ENCODE measurements at places on chromosomes 12 and 14. TPM values are rescaled to one million over a fixed set of nuclear protein-coding genes. Genes with fewer than 3 reads are reported as not detected.
A peak's percentile ranks its signal among the peaks of the same experiment; 100 is the strongest.

TPH2 gene
- total RNA-seq = not detected

HSPA2 gene
- total RNA-seq = 5.4 TPM

SRRM4 gene
- total RNA-seq = not detected

MEG3 gene
- not detected for total RNA-seq

CELA1 gene
- total RNA-seq = not detected

C12orf54 gene
- not detected for total RNA-seq

CD69 gene
- 26.7 TPM for total RNA-seq

PLEKHD1 gene
- 0.24 TPM for total RNA-seq

CEBPE gene
- 0.17 TPM for total RNA-seq

LMO3 gene
- total RNA-seq = not detected

TROAP gene
- total RNA-seq = 3.1 TPM

DCN gene
- total RNA-seq = not detected

MYF6 gene
- total RNA-seq = not detected

DEPDC4 gene
- 0.81 TPM for total RNA-seq

ADAMTS20 gene
- not detected for total RNA-seq

- peak; percentile 10 for DNase-seq
Observed at GRCh38 chr12:48000878-48001504, 3.3 kb downstream of the COL2A1 start.

GRCh38 chr12:106918746-106919145 is 37.0 kb upstream of the TMEM263 start:
- no peak for DNase-seq

- DNase-seq = no peak
Observed at GRCh38 chr12:14878488-14878887, 7.2 kb downstream of the MGP start.

DNA sequence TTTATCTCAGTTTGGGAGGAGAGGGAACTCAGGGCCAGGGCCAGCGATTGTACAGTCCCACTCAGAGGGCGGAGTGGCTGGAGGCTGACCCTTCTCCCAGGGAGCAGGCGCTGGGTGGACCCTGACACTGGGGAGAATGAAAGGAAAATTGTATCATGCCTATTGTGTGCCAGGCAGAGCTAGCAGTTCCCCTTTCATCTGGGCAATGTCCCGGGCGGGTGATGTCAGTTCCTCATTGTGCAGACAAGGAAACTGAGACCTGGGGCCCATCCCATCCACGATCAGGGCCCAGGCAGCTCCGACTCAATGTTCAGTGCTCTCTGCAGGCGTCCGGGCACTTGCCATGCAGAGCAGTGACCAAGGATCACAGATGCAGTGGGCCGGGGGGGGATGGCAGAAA is 101.9 kb upstream of the RTL1 start:
- DNase-seq = no peak

DNA sequence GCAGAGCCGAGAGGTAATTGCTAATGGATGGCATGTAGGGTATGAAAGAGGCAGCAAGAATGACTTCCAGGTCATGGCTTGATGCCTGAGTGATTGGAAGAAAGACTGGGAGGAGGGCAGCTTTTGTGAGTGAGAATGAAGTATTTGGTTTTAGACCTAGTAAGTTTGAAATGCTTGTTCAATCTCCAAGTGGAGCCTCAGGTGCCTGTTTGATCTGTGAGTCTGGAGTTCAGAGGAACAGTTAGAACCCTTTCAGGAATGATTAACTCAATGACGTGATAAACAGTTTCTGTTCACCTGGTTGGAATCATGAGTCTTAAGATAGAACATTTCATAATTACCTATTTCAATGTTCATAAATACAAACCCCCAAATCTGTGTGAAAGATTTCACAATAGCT is 10.4 kb downstream of the KCNJ8 start:
- DNase-seq = no peak

DNA sequence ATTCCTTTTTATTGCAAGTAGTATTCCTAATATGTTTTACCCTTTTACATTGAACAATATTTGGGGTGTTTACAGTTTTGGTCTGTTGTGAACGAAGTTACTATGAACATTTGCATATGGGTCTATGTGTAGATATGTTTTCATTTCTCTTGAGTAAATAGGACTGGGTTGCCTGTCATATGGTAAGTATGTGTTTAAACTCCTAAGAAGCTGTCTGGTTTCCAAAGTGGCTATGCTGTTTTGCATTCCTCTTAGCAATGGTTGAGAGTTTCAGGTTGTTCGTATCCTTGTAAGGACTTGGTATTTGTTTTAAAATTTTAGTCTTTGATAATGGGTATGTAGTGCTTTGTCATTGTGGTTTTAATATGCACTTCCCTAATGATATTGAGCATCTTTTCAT is 6.3 kb downstream of the METAP2 start:
- DNase-seq = no peak

DNA sequence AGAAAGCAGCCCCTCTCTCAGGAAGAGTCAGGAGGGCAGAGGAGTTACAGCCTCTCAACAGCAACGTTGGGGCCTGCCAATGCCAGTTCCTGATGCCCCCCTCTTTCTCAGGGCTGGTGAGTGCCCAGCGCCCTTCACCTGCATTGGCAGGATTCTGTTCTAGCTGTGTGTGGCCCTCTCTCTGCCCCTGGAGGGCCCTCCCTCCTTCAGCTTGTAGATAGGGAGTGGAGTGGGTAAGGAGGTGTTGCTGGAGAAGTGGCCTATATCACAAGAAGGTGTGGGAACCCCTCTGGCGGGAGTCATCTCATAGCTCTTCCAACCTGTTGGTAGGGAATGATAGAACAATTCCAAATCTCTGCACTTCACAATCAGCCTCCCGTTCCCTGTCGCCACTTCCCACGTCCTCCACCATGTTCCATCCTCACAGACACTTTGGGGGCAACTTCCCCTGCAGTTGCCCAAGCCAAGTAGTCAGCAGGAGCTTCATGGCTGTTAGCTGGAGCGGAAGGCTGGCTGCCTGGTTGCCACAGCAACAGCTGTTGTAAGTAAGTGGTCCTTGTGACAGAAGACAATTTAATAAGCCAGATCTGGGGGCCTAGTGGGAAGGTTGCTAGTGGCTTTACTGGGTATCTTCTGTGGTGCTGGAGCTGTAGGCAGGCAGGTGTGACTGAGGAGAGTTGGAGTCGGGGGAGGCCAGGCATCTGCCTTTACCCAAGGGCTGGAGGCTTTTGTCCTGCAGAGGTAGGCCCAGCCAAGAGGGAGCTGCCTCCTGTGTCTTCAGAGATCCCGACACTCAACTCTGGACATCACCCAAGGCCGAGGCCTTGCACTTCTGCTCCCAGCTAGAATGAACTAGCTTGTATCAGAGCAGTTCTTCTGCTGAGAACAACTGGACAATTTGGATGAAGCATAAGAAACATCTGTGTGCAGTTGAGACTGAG is 38.4 kb downstream of the GALNT16 start:
- DNase-seq = no peak

DNA sequence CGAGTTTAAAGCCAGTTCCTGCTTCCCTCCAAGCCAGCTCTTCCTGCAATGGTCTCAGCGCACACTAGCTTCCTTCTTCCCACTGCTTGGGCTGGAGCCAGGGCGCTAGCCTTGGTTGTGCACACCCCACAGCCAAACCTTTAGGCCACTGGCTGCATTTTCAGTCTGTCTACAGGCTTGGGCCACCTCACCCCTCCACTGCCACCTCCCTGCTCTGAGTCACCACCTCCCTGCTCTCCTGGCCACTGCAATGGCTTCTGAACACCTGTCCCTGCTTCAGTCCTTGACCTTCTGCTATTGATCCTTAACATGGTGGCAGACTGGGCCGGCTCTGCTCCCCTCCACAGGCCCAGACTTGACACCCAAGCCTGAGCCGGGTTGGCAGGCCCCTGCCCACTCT is 151.1 kb downstream of the RBM19 start:
- no peak for DNase-seq

DNA sequence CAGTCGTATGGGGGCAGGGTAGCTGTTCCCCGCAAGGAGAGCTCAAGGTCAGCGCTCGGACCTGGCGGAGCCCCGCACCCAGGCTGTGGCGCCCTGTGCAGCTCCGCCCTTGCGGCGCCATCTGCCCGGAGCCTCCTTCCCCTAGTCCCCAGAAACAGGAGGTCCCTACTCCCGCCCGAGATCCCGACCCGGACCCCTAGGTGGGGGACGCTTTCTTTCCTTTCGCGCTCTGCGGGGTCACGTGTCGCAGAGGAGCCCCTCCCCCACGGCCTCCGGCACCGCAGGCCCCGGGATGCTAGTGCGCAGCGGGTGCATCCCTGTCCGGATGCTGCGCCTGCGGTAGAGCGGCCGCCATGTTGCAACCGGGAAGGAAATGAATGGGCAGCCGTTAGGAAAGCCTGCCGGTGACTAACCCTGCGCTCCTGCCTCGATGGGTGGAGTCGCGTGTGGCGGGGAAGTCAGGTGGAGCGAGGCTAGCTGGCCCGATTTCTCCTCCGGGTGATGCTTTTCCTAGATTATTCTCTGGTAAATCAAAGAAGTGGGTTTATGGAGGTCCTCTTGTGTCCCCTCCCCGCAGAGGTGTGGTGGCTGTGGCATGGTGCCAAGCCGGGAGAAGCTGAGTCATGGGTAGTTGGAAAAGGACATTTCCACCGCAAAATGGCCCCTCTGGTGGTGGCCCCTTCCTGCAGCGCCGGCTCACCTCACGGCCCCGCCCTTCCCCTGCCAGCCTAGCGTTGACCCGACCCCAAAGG is 804 bp downstream of the GAPDH start:
- peak; percentile 63 for DNase-seq

DNA sequence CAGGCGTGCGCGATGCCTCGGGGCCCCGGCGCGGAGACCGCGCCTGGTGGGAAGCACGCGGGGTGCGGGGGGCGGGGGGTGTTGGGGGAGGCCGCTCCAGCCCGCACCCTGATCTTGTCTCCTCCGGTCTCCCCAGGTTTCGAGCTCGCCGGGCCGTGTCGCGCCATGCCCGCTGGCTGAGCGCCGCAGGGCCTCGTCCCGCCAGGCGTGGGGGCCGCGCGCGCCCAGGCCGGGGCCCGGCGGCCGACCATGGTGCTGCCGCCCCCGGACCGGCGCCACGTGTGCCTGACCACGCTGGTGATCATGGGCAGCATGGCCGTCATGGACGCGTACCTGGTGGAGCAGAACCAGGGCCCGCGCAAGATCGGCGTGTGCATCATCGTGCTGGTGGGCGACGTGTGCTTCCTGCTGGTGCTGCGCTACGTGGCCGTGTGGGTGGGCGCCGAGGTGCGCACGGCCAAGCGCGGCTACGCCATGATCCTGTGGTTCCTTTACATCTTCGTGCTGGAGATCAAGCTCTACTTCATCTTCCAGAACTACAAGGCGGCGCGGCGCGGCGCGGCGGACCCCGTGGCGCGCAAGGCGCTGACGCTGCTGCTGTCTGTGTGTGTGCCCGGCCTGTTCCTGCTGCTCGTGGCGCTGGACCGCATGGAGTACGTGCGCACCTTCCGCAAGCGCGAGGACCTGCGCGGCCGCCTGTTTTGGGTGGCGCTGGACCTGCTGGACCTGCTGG is 2.4 kb downstream of the TMEM121 start:
- DNase-seq = no peak

DNA sequence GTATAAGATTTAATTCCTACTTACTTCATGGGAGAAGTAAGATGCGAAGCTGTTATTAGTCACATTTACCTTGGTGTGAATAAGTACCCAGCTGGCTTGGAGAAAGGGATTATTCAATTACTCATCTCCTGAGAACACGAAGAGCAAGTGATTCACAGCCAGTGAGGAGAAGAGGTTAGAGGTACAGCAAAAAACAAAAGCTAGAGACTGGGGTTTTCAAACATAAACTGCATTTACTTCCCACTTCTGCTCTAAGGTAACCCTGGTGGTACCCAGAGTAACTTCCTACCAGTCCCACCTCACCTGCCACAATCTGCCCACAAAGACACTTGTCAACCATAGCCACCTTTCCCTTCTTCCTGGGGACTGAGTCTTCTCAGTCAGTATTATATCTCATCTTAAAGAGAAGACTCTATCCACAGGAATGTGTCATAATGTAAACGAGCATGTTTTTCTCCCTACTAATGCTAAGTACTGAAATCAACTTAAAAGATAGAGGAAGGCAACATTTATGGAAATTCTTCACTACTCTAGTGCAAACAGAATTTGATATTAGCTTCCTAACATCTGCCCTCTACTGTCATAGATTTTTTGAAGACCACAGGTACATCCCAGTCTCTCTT is 6.0 kb upstream of the IL22 start:
- DNase-seq = no peak

- DNase-seq = no peak
Observed at GRCh38 chr12:114342656-114343055, 63.3 kb downstream of the TBX5 start.

- DNase-seq = no peak
Observed at GRCh38 chr12:73210548-73211204, 938.5 kb downstream of the TRHDE start.

DNA sequence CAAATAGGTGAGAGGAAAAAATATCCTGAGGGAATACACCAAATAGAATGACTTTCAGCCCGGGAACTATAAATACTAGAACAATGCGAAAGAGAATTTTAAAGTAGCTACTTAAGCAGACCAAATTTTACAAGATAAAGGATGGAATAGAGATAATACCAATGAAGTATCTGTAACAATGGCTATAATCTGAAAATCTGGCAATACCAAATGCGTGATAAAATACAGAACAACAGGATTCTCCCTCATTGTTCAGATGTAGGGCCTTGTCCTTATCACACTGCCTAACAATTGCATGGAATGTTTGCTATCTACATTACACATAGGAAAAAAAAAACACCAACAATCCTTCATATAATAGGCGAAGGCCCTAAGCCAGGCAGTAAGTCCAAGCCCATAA is 815.4 kb upstream of the MDGA2 start:
- DNase-seq = no peak

- DNase-seq = no peak
Observed at GRCh38 chr12:9240776-9241175, 32.6 kb upstream of the PZP start.

DNA sequence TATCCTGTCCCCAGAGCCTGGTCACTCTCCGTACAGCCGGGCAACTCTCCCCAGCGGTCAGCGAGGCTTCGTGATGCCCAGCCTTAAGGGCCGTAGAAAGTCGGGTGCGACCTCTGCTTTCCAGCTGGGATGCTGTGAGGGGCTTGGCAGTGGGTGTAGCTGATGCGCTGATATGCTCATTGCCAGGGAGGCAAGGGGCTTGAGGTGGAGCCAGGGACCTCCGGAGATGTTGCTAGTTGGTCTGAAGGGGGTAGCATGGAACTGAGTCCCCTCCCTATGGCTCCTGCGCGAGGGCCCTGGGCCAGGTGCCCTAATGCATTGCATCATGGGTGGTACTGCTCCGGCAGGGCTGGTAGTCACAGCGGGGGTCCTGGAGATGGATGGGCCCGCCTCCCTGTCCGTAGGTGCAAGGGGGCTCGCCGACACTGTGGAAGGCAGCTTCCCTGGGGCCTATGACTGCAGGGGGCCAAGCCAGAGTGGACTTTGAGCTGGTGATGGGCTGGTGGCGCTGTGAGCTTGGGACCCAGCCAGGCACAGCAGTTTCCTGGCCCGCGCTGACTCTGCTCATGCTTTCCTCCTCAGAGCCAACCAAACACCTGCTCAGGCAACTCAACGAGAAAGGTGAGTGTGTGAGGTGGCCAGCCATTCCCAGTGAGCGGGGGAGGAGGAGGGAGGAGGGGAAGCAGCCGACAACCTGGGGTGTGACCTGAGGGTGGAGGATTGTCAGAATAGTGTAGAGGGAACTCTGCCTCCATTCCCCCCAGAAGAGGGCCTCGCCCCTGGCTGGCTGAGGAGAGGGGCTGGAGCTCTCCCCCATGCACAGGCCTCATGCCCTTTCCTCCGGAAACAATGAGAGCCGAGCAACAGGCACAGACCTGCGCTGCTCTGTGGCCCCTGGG is 32.3 kb downstream of the PLEKHG3 start:
- no peak for DNase-seq

GRCh38 chr14:75150150-75150549 is 23.3 kb upstream of the NEK9 start:
- DNase-seq = no peak

- no peak for DNase-seq
Observed at GRCh38 chr12:132550830-132551640, 59.3 kb downstream of the LRCOL1 start.

GRCh38 chr12:92143686-92144630 is 1.7 kb downstream of the BTG1 start:
- DNase-seq = peak; percentile 49

Data from activated B cell treated with CpG ODN at 0.5 μM for 24 hours (primary cell).